D341Med (cell line): ENCODE measurements at places on chromosomes 16 and 17.
A peak's percentile ranks its signal among the peaks of the same experiment; 100 is the strongest.

- no peak for DNase-seq
Measured at GRCh38 chr16:79209308-79209707, 391.2 kb downstream of the MAF start.

DNA sequence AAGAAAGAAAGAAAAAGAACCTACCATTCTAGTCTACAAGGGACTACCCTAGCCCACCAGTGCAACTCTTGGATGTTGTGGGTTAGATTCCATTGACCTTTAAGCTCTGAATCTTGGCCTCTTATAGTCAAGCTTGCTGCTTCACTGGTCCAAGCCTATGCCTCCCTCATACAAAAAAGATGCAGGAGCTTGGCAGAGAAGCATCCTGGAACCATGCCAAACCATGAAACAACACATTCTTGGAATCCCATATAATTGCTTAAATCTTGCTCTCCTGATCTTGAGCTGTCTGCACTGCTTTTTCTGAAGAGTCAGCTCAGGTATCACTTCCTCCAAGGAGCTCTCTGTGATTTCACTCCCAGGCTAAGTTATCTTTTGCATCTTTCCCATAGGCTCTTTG, 117.9 kb upstream of the GPR139 start:
- DNase-seq = no peak

DNA sequence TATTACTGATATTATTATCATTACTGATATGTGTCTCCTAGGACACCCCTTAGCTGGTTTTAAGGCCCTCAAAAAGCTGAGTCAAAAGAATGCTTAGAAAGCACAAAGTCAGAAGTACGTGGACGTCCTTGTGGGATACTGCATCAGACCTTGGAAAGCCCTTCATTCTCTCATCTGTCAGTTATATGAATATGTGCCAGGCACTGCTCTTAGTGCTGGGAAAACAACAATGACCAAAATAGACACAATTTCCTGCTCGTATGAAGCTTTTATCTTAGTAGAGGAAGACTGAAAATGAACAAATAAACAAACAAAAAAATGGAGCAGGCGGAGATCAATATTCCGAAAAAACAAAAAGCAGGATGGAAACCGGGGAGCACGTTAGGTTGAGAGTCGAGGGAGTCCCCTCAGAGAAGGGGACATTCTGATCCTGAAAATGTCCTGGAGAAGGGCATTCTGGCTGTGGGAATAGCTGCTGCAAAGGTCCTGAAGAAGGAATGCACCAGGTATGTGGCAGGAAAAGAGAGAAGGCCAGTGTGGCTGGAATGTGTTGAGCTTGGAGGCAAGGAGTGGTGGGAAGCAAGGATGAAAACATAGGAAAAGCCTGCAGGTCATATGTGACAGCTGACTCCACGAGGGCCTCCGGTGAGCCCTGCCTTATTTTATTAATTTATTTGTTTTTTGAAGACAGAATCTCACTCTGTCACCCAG, 15.5 kb upstream of the TMEM94 start:
- no peak for DNase-seq

GRCh38 chr17:77811521-77811920, 147.0 kb upstream of the TNRC6C start:
- DNase-seq = no peak

- DNase-seq = no peak
Measured at GRCh38 chr17:43142153-43142552, 17.0 kb upstream of the BRCA1 start.

GRCh38 chr17:32241640-32242039, 24.0 kb upstream of the RHBDL3 start:
- no peak for DNase-seq

DNA sequence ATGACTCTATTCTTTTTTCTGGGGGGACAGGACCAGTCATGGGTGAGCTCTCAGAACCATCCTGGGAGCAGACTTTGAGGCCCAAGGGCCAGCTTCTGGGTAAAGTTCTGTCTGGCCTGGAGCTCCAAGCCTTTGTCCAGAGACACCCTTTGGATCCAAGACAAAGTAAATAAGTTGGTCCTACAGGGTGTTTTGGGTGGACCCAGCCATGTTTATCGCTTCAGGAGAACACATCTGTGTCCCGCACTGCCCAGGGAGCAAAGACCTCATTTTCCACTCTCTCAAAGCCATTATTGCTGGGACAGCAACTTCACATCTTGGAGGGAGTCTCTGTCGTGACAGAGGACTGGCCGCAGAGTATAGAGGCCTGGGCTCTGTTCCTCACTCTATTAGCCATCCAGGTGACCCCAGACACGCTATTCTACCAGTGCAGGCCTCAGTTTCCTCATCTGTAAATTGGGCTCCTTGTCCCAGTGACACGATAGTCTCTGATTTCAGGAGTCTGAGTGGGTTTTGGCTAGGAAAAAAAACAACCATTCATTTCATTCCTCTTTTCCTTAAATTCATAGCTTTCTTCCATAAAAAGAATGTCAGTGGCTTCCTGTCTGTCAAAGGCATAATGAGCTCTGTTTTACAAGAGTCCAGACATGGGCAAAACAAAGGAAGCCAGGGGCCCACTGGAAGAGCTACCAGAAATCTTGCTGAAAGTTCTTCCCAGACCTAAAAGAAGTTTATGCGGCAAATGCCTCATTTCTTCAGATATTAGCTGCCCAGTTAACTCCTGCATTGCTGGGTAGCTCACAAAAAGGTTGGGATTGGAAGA, 62.4 kb downstream of the PECAM1 start:
- no peak for DNase-seq

GRCh38 chr17:55606488-55606815, 95.2 kb upstream of the SMIM36 start:
- no peak for DNase-seq

- no peak for DNase-seq
Measured at GRCh38 chr17:17155568-17155967, 50.6 kb downstream of the PLD6 start.

GRCh38 chr16:30033270-30033669, 2.2 kb upstream of the TLCD3B start:
- DNase-seq = no peak

DNA sequence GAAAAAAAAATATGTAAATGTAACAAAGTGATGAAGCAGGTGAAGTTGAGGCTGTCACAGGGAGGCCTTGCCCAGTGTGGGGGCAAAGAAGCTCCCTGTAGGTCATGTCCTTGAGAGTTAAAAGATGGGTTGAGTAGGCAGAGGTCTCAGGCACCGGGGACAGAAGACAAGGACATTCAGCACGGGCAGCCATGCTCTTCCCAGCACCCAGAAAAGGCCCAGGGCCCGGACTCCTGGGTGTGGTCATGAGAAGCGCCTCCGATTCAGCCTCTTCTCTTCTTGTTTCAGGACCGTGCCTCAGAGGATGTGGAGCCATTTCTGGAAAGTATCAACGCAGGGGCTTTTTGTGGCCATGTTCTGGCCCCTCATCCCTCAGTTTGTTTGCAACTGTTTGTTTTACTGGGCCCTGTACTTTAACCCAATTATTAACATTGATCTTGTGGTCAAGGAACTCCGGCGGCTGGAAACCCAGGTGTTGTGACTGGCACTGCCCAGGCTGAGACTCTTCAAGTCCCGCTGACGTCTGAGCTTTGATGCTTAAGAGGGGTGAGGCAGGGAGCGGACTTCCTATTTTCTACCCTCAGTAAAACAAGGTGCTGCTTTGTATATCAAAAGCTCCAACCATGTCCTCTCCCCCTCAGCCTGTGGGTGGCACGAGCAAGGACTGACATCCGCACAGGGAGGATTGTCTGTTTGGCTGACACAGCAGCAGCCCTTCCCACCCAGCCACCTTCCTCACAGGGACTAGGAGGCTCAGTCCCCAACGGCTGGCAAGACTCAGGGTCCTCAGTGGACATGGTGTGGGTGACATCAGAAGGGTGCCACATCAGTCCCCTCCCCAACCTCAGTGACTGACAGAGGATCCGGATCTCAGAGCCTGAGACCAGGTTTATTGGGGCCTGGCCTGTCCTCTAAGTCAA, 26.5 kb downstream of the PLA2G10 start:
- no peak for DNase-seq

DNA sequence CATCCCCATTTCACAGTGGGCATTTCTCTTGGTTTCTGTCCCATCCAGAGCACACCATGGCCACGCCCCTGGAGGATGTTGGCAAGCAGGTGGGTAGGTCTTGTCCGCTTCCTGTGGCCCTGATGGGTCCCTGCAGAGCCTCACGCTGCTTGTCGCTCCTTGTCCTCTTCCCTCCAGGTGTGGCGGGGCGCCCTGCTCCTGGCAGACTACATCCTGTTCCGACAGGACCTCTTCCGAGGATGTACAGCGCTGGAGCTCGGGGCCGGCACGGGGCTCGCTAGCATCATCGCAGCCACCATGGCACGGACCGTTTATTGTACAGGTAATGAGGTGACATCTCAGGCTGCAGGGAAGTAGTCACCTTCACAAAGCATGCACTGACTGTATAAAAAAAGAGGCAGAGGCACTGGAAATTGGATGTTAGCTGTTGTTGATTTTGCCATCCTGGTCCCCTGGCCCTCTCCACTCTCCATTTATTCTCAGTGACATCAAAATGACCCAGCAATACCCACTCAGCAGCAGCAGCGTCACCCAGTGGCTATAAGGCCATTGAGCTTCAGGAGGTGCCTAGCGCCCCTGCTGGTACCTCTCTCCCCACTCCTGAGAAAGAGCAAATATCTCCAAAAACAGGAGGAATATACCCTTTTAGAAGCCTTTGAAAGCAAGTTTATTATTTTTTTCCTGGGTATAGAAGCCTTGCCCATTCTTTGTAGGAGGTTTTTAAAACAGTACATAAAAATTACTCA, 13.7 kb downstream of the METTL22 start:
- no peak for DNase-seq

- DNase-seq = no peak
Measured at GRCh38 chr16:55494994-55495421, 13.9 kb upstream of the LPCAT2 start.

- DNase-seq = no peak
Measured at GRCh38 chr17:56798916-56799315, 34.8 kb downstream of the C17orf67 start.

- peak; percentile 68 for DNase-seq
Measured at GRCh38 chr16:15874745-15875314, 13.6 kb downstream of the CEP20 start.

GRCh38 chr17:14298947-14299279, 2.0 kb upstream of the HS3ST3B1 start:
- no peak for DNase-seq

DNA sequence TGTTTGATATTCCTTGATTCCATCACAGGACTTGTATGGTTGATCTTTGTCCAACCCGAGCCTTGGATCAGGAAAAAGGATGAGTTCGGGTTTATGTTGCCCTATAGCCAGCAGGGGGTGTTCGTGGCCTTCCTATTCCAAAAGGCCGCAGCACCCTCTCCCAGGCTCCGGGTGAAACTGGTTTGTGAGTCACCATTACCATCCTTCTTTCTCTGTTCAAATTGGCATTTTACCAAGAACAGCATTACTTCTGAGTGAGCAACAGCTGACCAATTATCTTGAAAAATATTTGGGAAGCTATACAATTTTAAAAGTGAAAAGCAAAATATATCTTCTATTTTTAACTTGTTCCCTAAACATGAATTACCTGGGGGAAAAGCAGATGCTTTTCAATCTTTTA, 24.3 kb upstream of the KRT20 start:
- DNase-seq = peak; percentile 85

DNA sequence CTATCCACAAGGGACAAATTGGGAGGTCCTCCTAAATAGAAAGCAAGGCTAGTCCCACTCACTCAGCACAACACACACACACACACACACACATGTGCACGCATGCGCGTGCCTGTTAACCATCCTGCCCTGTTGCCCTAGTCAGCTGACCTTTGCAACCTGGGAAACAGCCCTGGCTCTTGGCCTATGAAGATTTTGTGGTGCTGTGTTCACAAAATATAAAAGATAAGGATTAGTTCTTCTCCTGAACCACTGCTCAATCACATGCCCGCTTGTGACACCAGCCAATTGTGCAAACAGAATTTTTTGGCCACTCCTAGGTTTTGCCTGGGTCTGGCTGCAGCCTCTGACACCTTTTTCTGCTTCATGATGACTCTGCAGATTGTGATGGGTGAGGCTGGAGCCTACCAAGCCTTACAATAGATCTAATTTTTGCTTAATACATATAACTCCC, 3.3 kb upstream of the CES1 start:
- DNase-seq = no peak

GRCh38 chr17:43759836-43760235, 1.2 kb upstream of the SOST start:
- no peak for DNase-seq

- DNase-seq = no peak
Measured at GRCh38 chr17:7083592-7083991, 3.5 kb upstream of the CLEC10A start.

DNA sequence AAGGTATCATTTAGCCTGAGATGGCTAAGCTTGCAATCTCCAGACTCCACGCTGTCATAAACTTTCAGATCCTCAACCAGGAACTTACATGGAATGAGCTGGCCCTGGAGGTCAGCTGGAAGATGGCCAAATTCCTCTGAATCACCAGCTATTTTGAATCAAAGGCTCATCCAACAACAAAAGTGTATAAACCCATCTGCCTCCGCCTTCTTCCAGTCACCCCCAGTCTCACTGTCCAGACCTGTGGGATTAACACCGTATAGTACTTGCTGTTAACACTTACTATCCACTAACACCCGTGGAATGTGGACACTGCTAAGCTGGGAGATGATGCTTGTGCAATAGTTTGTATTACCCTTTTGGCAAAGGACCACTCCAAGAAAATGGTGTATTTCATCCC, 1.9 kb upstream of the LCMT1 start:
- no peak for DNase-seq

- peak; percentile 89 for DNase-seq
Measured at GRCh38 chr16:77212741-77213541, 13.7 kb downstream of the SYCE1L start.

DNA sequence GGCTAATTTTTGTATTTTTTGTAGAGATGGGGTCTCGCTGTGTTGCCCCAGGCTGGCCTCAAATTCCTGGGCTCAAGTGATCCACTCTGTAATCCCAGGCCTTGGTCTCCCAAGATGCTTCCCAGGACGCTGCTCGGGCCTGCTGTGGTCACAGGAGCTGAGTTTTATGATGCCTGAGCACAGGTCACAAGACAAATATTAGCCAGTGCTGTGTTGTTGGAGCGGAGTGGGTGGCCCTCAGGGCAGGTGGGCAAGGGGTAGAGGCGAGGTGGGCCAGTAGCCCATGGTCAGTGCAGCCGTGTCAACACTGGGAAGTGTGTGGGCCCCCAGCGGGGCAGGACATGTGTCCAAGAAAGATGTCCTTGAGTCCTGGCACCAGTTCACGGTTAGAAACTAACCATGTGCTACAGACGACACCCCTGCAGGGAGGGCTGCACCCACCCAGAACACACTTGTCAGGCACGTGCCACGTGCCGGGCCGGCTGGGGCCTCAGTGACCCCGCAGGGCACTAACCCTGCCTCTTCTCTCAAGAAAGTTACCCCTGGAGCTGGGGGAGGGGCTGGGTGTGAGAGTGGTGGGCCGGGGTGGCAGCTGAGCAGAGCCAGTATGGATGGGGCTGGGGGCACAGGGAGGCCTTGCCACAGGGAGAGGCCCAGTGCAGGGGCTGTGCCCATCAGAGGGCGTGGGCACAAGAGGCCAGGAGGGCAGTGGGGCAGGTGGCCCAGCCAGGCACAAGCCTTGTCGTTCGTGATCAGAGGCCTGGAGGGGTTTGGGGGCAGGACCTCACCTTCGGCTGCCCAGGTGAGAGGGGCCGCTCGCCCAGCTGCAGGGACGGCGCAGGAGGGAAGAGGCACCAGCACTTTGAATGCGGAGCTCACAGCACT, 103.1 kb upstream of the CHMP6 start:
- no peak for DNase-seq

- no peak for DNase-seq
Measured at GRCh38 chr16:51708861-51709260, 557.8 kb upstream of the SALL1 start.
